NCI-H2029 treated with DMSO at 0.1 percent for 48 hours (cell line): ENCODE measurements at places on chromosomes 4 and X.
A peak's percentile ranks its signal among the peaks of the same experiment; 100 is the strongest.

GRCh38 chrX:53265771-53266574, 15.4 kb downstream of the IQSEC2 start:
- no peak for DNase-seq

GRCh38 chrX:42976746-42977366, 198.9 kb upstream of the PPP1R2C start:
- no peak for DNase-seq

DNA sequence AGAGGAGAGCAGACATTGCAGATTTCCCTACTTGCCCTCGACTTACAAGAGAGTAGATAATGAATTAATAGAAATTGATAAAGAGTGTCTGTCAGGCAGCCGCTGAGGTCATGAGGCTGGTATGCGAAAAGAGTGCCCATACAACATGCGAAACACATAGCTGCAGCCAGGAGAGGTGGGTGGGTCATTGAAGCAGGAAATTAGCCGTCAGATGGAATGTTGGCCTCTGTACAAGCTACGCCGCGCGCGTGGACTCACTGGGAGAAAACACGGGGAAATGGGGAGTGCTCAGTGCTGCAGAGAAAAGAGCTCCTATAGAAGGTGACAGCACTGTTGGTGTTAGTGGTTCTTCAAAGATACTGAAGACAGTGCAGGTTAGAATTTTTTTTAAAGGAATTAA, 125.1 kb downstream of the RAPGEF2 start:
- DNase-seq = no peak

DNA sequence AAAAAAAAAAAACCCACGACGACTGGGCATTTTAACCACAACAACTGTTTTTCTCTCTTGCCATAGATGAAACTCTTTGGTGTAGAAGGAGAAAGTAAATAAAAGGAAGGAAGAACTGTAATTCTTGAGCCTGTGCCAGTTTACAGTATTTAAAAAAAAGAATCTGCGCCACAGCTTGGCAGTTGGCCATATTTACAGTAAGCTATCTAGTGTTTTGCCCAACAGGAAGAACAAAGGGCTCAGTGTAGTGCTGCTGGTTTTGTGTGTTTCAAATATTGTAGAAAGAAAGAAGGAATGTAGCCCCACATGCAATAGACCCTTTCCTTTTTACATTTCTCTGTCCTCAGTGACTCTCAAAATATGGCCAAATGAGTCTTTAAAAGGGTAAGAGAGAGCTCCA, 66.1 kb downstream of the NR3C2 start:
- DNase-seq = peak; percentile 69

DNA sequence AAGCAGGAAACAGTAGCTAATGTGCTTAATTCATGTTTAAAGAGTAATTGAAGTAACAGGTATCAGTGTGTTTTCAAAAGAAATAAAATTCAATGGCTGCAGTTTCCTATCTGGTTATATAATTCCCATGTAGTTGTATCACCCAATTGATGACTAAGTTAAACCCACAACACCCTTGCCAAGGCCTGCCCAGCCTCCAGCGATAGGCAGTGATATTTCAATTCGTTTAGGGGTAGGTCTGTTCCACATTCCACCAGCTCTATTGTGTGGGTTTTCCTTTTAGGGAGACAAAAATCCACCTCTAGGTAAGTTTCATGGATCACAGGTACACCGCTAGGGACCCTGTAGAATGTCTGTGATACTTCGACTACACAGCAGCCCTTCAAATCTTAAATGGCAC, 24.7 kb upstream of the MXRA5 start:
- DNase-seq = no peak

DNA sequence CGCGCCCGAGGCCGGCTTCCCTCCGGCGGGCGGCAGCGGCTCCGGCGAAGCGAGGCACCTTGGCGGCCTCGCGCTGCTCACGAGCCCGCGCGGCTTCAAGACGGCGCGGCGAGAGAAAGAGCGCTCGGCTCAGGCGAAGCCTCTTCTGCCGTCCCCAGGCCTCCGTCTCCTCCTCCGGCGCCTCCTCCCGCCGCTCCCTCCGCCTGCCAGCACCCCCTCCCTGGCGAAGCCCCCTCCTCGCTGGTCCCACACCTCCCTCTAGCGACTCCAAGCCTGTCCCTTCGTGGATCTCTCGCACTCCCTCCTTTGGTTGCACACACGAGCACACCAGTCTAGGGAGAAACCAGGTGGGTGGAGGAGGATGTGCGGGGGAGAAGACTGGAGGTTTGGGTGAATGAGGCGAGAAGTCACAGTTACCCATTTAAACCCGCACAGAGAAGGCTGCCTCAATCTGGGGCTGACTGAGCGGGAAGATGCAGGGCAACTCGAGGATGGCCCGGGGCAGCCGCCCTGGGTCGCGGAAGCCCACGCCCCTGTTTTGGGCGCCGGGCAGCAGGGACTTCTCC, at the start of gene CAMK2D:
Gene CAMK2D (minus strand): TSS at position 119 of the 566 bp plus-strand sequence. CDS start 670 bp downstream, outside the sequence.
- peak; percentile 64 for DNase-seq

GRCh38 chrX:122418758-122419157, 765.3 kb upstream of the GRIA3 start:
- no peak for DNase-seq

GRCh38 chrX:63735882-63736281, 49.1 kb downstream of the ARHGEF9 start:
- no peak for DNase-seq

DNA sequence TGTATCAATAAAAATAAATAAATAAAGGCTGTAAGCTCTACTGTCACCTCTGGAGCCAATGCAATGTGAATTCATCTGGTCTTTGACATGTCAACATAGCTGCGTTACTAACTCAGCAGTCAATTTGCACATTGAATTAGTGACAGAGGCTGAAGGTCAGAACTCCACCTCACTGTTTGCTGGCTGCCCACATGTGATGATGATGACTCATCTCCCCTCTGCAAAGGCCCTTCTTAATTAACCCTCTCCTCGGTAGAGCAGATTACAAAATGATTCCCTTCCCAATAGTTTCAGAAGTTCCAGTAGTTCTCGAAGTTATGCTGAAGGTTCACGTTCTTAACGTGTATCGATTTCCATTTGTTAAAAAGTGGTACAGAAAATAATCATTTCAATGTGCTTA, 1626.0 kb upstream of the TENM3 start:
- no peak for DNase-seq

DNA sequence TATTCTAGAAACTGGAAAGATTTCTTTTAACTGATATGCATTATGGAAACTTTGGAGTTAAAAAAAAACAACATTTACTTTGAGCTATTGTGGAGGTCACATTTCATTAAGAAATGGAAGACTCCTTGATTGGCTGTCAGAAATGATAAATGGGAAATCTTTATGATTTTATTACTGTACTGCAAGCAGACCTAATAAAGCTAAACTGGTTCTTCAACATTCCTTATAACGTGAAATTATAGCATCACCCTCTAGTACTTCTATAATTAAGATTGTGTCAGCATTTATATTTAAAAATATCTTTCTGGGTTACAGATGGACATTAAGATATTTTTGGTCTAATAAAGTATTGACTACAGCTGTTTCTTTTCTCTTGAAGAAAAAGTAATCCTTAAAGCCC, 213.8 kb upstream of the PACRGL start:
- DNase-seq = no peak

DNA sequence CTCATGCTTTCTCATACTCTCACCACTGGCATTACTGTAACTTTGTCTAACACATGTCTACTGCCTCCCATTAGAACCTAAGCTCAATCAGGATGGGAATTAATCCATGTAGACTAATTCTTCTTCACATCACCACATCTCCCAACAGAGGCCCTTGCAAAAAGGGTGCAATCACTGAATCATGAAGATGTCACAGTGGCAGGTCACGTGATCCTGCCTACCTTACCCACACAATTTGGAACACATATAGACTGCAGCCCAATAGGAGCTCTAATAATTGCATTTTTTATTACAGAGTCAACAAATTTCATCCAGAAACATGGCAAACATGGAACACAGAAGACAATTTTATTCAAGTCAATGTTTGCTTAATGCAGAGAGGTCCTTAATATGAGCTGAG, 146.6 kb downstream of the NR3C2 start:
- DNase-seq = no peak

DNA sequence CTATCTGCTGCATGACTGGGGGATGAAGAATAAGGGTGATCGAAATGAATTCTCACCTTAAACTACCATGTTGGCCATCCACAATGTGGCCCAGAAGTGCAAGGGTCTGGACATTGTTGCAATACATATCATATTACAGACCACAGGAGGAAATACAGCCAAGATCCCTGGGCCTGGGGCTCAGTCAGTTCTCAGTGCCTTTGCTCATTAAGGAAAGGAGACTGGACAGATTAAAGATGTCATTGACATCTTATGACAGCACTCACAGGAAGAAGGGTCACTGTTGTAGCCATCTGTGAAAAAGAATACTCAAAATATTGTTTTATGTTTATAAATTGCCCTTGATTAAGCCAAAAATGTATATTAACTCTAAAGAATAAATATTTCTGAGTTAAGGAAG, 1345.2 kb downstream of the FSTL5 start:
- no peak for DNase-seq

GRCh38 chrX:25968920-25969319, 169.2 kb upstream of the MAGEB18 start:
- DNase-seq = no peak

DNA sequence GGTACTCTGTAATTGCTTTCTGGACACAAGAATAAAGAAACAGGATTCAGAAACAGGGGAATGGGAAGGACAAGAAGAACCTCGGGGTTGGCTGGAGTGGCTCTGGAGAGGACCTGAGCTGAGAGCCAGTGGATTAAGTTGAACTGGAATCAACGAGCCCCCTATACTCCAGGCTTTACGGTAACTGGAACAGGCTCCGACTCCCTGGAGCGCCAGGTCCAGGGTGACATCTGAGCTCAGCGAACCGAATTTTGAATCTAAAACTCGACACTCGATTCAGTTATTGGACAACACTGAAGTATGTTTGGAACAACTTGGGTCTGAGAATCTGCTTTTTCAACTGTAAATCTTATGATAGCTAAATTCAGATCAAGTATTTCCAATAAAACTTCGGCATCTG, 23.9 kb downstream of the HMX1 start:
- no peak for DNase-seq

DNA sequence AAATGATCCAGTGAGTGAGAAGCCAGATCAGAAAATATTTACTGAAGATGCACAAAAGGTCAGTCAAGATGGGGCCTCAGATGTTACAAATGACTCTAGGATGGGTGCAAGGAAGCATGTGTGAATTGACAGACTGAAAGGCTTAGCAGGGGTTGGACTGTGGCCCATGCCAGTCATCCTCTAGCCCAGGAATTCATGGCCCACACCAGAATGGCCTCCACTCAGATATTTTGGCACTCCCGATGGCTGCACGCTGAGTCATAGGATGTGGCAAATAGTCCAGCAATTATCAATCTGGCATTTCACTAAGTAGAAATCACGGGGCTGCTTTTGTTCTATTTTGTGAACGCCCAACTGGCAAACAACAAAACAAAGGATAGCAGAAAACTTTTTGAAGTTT, 406.5 kb downstream of the IQCM start:
- DNase-seq = no peak

DNA sequence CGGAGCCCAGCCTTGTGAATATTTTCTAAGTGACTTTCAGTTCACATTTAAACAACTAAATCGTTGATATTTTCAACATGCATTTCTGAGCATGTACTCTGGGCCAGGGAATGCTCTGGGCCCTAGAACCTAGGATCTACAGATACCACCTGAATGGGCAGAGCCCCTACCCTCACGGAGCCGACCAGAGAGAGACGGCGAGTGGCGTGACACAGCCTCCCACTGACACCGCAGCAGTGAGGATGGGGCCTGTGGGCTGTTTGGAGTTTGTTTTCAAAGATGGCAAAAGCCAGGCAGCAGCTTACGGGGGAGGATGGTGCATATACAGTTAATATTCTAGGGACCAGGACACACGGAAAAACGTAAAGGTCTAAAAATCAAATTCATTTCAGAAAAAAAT, 17.7 kb downstream of the NELFA start:
- no peak for DNase-seq

DNA sequence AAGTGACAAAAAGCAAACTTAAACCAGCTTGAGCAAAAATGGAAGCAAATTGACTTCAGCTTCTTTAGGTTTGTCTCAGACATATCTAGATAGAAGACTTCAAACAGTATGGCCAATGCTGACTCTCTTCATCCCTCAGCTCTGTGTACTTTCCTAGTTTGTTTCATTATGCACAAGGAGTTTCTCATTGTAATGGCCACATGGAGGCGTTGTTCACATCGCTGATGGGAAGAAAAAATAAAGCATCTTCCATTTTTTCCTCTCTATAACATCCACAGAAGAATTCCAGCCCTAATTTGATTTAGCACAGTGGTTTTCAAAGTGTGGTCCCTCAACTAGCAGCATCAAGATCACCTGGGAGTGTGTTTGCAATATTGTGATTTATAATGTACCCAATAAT, 397.5 kb upstream of the PRKX start:
- DNase-seq = no peak
